ENCODE measurements at places on chromosomes 7 and 10.
A peak's percentile ranks its signal among the peaks of the same experiment; 100 is the strongest.

- no peaks in the 10 kb centered on the region for H3K27me3 ChIP-seq
- H3K36me3 ChIP-seq: no peaks in the 10 kb centered on the region
- H3K4me1 ChIP-seq: peaks cover 2% of the 10 kb centered on the region
- H3K4me3 ChIP-seq: no peak overlapping the region
Observed at GRCh38 chr7:21261627-21262594, 166.0 kb upstream of the SP4 start.

- peaks cover 33% of the 10 kb centered on the region for H3K27me3 ChIP-seq
- no peaks in the 10 kb centered on the region for H3K4me1 ChIP-seq
- H3K36me3 ChIP-seq: no peaks in the 10 kb centered on the region
- H3K27ac ChIP-seq: no peak overlapping the region
Observed at GRCh38 chr7:39838326-39838725, 111.7 kb upstream of the CDK13 start.

GRCh38 chr7:34312624-34313023 is 345.4 kb upstream of the NPSR1 start:
- no peaks in the 10 kb centered on the region for H3K27me3 ChIP-seq
- H3K4me1 ChIP-seq: no peaks in the 10 kb centered on the region
- no peaks in the 10 kb centered on the region for H3K36me3 ChIP-seq
- no peak for DNase-seq

DNA sequence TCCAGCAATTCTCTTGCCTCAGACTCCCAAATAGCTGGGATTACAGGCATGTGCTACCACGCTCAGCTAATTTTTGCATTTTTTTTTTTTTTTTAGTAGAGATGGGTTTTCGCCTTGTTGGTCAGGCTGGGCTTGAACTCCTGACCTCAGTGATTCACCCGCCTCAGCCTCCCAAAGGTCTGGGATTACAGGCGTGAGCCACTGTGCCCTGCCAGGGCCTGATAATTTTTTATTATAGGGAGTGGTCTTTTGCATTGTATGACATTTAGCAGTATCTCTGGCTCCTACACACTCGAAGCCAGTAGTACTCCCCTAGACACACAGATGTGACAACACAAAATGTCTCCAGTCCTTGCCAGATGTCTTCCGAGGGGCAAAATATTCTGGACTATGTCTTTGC is 124.0 kb downstream of the DKK1 start:
- no peak overlapping the region for H3K27ac ChIP-seq
- H3K4me3 ChIP-seq: no peak overlapping the region
- DNase-seq: no peak

DNA sequence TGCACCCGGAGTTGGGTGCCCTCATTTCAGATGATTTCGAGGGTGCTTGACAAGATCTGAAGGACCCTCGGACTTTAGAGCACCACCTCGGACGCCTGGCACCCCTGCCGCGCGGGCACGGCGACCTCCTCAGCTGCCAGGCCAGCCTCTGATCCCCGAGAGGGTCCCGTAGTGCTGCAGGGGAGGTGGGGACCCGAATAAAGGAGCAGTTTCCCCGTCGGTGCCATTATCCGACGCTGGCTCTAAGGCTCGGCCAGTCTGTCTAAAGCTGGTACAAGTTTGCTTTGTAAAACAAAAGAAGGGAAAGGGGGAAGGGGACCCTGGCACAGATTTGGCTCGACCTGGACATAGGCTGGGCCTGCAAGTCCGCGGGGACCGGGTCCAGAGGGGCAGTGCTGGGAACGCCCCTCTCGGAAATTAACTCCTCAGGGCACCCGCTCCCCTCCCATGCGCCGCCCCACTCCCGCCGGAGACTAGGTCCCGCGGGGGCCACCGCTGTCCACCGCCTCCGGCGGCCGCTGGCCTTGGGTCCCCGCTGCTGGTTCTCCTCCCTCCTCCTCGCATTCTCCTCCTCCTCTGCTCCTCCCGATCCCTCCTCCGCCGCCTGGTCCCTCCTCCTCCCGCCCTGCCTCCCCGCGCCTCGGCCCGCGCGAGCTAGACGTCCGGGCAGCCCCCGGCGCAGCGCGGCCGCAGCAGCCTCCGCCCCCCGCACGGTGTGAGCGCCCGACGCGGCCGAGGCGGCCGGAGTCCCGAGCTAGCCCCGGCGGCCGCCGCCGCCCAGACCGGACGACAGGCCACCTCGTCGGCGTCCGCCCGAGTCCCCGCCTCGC is at the start of gene EGFR:
EGFR (plus strand) TSS at position 657 of the 830 bp plus-strand sequence. CDS start 261 bp downstream, outside the sequence.
- peak; percentile 64 for DNase-seq
- H3K36me3 ChIP-seq: no peaks in the 10 kb centered on the region
- peak within 1 kb of the TSS; percentile 40 for H3K27ac ChIP-seq
- peak within 1 kb of the TSS; percentile 74 for H3K4me3 ChIP-seq

DNA sequence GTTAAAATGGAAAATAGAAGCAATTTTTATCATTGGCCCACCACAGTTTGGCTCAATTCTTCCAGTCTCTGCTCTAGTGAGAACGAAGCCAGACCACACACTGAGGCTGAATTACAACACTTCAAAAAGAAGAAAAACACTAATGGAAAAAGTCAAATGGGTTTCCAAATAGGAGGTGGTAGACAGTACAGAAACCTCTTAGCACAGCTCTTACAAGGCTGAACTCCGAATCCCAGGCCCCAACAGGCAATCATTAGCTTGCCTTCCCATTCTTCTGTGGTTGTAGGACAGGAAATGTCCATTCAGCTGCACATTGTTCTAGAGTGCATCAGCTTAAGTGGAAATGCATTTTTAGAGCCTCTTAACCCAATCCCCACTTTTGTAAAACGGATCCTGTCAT is 115.1 kb upstream of the MEOX2 start:
- no peaks in the 10 kb centered on the region for H3K36me3 ChIP-seq
- H3K4me1 ChIP-seq: peaks cover 6% of the 10 kb centered on the region
- H3K27me3 ChIP-seq: no peaks in the 10 kb centered on the region
- H3K27ac ChIP-seq: no peak overlapping the region
- no peak overlapping the region for H3K4me3 ChIP-seq
- peak; percentile 65 for DNase-seq

GRCh38 chr10:124697837-124698544 is 46.2 kb downstream of the FAM53B start:
- H3K36me3 ChIP-seq: no peaks in the 10 kb centered on the region
- no peaks in the 10 kb centered on the region for H3K27me3 ChIP-seq
- no peak overlapping the region for H3K27ac ChIP-seq
